Progenitor cell of endocrine pancreas (in vitro differentiated cells): ENCODE measurements at places on chromosomes 12 and 14. TPM values are rescaled to one million over a fixed set of nuclear protein-coding genes. Genes with fewer than 3 reads are reported as not detected.

CLEC6A gene
- not detected in 2 replicates for total RNA-seq

TMCC3 gene
- total RNA-seq: 15.9 and 18.7 TPM in 2 replicates

PRB2 gene
- not detected in 2 replicates for total RNA-seq

OAS1 gene
- 0.38 TPM in 1 of 2 replicates, not detected in the other for total RNA-seq

GPR137C gene
- 8.7 and 10.1 TPM in 2 replicates for total RNA-seq

KERA gene
- not detected in 2 replicates for total RNA-seq

RASSF9 gene
- 3.3 and 4.0 TPM in 2 replicates for total RNA-seq

RNU4-1 gene
- 6,474 and 7,038 TPM in 2 replicates for total RNA-seq

ATP6V1D gene
- total RNA-seq: 66.4 and 73.0 TPM in 2 replicates

ANO4 gene
- total RNA-seq: 0.38 and 0.95 TPM in 2 replicates

CCDC38 gene
- not detected in 2 replicates for total RNA-seq
